Stimulated activated CD8-positive, alpha-beta memory T cell treated with anti-CD3 and anti-CD28 coated beads, Interleukin-4, amount 100 ng/mL, for 4 hours (primary cell): ENCODE measurements at places on chromosomes 6 and 20.

GRCh38 chr20:24289737-24290481, 179.5 kb upstream of the SYNDIG1 start:
- no peak for DNase-seq

GRCh38 chr6:100338090-100338489, 126.6 kb downstream of the SIM1 start:
- no peak for DNase-seq

- DNase-seq, result no peak
These were observed 5.9 kb downstream of the SLC2A10 start for GRCh38 chr20:46715292-46715756.

DNA sequence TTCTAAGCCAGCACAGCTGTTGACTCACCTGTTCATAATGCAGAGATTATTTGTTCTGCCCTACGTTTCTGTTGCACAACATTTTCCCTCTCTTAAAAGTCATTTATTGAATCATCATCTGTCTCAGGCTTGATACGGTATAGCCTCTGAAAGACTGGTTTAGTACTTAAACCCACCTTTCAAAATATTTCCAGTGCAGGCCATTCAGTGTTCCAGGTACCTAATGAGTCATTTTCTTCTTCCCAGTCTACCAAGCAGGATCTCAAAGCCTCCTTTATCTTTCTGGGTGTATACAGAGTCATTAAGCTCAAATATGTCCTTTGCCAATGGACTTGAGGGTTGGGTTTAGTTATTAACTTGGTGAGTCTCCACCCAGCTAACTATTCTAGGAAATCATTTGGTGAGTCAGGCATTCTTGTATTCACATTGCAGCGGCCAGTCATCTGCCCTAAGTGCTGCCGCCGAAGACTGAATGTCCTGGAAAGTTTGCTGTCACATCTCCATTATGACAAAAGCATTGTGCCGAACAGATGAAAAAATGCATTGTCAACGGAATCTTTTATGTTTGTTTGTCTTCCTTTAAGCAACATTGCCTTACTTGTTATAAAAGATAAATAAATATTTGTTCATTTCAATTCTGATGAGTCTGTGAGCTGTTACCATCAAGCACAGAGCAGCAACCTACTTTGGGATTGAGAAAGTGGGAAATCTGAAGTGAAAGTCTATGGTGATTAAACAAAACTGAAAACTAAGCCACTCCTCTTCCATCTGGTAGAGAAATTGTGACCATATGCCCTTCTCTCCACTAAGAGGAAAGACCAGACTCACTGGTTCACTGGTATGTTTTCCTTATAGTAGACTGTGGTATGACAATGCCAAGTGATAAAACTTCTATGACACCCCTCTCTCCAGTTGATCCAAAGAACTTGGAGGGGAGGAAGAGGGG, 14.3 kb upstream of the FAM135A start:
- DNase-seq, result no peak

- no peak for DNase-seq
These were observed 274.8 kb upstream of the SYNCRIP start for GRCh38 chr6:85917522-85917921.

DNA sequence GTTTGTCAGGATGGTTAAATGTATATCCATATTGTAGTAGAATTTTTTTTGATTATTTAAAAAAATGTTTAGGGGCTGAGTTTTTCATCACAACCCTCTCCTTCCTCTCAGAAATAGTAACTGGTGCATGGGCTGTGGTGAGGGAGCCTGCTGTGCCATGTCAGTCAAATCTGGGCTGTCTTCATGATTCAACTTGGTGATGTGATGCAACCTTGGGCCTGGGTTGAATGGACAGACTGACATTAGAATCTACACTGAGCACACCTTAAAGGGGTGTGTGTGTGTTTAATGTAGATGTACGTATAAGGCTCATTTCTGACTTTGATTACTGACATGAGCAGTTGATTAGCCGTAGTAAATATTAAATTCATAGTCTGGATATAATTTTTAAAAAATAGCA, 3.7 kb downstream of the TJAP1 start:
- DNase-seq, result no peak

DNA sequence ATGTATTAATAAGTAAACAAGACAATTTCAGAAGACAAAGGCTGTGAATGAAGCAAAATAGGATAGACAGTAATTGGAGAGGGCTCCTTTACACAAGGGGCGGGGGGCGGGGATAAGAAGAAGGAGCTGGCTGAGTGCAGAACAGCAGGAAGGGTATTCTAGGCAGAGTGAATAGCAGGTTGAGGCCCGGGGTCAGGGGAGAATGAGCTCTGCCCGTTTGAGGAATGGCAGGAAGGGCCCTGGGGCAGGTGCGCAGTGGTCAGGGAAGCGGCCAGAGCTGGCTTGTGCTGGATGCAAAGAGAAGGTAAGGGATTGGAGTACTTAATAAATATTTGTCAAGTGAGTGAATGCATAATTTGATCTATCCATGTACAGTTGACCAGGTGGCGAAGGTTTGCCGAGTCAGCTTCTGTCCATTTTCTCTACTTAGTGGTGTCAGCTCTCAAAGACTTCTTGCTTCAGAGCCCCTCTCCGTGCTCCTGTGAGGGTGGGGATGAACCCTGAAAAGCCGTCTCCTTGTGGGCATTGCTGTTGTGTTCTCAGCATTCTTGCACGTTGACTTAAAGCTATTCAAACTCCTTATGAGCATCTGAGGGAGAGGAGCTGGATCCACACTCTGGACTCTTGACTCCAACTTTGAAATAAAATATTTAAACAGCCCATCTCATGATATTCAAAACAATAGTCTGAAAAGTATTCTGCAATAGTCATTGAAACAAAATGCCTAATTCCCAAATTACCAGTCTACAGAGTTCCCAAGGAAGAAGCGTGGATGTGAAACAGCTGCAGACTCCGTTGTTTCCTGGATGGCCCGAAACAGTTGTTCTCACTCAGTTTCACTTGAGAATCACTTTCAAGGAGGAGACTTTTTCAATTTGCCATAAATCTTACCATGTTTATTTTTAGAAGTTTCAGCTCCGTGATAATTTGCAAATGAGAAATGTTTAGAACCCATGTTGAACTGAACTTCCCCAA, 105.1 kb downstream of the EDN3 start:
- no peak for DNase-seq

DNA sequence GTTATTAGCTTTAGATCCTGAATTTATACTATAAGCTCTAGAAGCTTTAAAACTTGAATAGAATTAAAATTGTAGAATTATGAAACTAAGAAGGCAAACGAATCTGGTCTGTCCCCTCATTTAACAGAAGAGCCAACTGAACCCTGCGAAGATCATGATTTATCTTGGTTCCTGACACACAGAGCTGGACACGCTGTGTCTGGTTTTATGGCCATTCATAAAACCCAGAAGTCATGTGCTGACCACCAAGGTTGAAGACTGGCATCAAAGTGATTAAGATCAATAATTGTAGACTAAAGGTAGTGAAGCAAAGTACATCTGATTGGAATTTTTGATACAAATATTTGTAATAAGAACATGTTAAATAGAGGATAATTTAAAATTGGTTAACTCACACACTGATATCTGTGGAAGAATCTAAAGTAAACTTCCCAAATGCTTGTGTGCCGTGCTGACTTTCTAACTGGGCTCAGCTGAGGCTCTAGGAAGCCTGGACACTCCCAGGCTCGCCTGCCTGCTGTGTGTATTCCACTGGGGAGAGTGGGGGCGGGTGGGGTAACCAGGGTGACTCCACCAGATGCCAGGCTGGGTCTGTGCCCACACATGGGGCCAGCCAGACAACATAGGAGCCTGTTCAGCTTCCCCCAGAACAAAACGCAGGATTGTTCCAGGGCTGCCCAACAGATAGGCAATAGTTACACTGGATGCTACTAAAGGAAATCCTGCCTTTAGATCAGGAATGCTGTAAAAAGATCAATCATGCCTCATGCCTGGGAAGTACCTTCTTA, 42.1 kb upstream of the SLC22A3 start:
- no peak for DNase-seq

DNA sequence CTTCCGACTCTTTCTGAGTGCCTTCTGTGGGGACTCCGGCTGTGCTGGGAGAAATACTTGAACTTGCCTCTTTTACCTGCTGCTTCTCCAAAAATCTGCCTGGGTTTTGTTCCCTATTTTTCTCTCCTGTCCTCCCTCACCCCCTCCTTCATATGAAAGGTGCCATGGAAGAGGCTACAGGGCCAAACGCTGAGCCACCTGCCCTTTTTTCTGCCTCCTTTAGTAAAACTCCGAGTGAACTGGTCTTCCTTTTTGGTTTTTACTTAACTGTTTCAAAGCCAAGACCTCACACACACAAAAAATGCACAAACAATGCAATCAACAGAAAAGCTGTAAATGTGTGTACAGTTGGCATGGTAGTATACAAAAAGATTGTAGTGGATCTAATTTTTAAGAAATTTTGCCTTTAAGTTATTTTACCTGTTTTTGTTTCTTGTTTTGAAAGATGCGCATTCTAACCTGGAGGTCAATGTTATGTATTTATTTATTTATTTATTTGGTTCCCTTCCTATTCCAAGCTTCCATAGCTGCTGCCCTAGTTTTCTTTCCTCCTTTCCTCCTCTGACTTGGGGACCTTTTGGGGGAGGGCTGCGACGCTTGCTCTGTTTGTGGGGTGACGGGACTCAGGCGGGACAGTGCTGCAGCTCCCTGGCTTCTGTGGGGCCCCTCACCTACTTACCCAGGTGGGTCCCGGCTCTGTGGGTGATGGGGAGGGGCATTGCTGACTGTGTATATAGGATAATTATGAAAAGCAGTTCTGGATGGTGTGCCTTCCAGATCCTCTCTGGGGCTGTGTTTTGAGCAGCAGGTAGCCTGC, 4.8 kb downstream of the PIM1 start:
- DNase-seq, result no peak

DNA sequence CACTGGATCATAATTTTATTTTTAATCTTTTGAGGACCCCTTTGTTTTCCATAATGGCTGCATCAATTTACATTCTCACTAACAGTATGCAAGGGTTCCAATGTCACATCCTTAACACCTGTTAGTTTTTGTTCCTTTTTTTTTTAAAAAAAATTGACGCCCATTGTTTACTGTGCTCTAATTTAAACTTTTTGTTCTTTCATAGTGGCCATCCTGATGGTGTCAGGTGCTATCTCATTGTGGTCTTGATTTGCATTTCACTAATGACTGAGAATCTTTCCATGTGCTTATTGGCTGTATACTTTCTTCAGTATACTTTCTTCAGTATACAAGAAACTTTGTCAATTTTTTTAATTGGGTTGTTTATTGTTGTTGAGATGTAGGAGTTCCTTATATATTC, 347.0 kb downstream of the RNGTT start:
- no peak for DNase-seq

DNA sequence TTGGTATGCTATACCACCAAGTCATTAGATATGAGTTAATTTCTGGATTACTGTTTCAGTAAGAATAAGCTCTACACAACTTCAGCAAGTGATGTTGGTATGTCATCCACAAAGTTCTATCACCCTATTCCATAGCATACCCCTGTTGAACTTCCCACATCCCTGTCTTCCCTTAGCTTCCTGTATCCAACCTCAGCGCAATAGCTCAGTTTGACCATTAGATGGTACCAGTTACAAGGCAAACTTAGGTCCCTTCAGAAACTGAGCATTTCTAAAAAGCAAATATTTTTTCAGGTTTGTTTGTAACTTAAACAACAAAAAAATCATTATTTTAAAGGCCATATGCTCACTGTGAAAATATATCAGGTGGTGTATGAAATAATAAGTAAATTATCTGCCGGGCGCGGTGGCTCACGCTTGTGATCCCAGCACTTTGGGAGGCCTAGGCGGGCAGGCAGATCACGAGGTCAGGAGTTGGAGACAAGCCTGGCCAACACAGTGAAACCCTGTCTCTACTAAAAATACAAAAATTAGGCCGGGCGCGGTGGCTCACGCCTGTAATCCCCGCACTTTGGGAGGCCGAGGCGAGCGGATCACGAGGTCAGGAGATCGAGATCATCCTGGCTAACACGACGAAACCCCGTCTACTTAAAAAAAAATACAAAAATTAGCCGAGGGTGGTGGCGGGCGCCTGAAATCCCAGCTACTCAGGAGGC, 8.8 kb upstream of the MOG start:
- DNase-seq, result no peak

GRCh38 chr6:137873273-137873762, 6.3 kb downstream of the TNFAIP3 start:
- DNase-seq, result peak; percentile 53

GRCh38 chr6:34094474-34095135, 51.3 kb downstream of the GRM4 start:
- DNase-seq, result no peak

DNA sequence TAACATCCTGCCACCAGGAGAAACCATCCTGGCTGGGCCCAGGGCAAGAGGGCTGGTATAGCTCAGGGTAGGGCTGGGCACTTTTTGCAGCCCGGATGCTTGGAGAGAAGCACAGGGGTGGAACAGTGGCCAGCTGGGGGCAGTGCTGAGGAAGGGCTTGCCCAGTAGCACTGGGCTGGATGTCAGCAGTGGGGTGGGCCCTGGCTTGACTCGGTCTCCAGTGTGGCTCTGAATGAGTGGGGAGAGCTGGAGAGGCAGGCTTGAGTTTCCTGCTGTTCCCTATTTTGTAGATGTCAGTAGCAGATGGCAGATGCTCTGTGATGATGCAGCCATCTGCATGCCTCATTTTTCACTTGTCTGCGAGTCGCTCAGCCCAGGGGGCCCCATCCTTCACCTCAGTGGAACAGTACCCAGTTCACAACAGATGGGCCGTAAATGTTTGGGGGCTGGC, 56.3 kb upstream of the TULP1 start:
- no peak for DNase-seq
